ENCODE measurements at places on chromosomes 7 and 10. TPM values are rescaled to one million over a fixed set of nuclear protein-coding genes. Genes with fewer than 3 reads are reported as not detected.

DNA sequence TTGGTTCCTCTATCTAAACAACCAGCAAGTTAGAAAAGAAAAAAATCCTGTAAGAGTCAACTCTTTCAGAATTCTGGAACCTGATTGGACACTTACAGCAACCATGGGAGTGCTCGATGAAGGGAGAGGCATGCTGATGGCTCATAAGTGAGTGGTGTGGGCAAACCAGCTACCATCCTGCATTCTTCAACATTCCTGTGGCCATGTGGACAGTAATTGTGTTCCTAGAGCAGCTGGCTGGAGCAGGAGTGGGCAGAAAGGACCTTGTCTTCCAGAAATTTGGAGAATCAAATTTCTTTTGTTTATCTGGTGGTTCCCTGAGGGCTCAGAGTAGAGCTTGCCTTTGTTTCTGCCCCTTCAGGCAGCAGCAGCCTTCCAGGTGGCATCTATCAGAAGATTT is 22.5 kb upstream of the MYL7 start:
- peak; percentile 95 for DNase-seq

DNA sequence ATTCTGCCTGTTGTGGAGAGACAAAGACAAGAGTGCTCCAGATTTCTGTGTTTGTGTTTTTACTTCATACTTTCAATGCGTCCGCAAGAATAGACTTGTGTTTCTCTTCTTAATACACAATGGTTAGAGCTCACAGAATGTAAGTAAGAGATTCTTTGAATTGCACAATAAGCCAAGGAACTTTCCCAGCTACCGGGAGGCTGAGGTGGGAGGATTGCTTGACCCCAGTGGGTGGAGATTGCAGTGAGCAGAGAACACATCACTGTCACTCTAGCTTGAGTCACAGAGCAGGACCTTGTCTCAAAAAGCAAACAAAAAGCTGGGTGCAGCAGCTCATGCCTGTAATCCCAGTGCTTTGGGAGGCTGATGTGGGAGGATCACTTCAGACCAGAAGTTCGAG is 250.7 kb upstream of the MYO3A start:
- no peak for DNase-seq

DNA sequence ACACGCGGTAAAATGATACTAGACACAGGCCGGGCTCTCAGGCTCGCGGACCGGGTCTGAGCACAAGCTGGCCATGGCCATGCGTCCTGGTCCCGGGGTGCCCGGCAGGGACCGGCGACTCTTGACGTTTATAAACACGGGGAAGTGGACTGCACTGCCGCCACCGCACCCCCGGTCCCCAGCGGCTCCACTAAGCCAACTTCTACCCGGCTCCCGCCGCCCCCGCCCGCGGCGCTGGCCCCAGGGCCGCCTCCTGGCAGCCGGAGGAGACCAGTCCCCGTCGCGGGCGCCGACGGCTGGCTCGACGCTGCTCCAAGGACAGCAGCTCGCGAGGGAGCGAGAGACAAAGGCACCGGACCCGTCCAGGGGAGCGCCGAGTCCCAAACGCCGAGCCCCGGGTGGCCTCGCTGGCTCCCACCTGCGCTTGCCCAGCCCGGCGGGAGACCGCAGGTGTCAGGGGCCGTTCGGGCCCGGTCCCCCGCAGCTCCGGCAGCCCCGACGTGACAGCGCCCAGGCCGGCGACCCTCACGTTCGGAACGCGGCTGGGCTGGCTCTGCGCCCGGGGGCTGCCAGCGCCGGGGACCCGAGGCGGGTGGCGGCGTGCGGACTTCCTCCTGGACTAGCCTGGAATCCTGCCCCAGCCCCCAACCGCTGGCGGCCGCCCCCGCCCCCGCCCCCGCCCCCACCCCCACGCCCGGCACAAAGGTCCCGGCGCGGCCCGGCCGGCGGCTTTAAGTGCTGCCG is 517 bp downstream of the ITGB1 start:
- no peak for DNase-seq

GRCh38 chr7:64807731-64808365 is 13.6 kb downstream of the ZNF138 start:
- no peak for DNase-seq

DNA sequence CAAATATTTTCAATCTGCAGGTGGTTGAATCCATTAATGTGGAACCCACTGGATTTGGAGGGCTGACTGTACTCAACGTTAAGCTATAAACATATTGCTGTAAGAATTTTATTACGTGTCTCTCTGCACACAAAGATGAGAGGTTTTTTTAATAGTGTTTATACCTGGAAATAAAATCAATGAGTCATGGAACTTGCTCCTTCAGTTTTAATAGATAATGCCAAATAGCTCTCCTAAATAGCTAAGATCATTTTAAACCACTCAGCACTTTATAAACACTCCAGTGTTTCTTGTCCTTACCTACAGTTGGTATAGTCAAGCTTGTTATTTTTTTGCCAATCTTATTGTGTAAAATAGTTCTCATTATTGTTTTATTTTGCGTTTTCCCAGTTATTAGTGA is 455.6 kb upstream of the FZD8 start:
- no peak for DNase-seq

- no peak for DNase-seq
Observed at GRCh38 chr7:57404343-57404966, 45.5 kb upstream of the ZNF716 start.

Gene INHBA
- 27.5 TPM for total RNA-seq

Gene TDRD1
- total RNA-seq: not detected

Data from HFFc6 (cell line).